ENCODE measurements at places on chromosomes 16 and 17.

GRCh38 chr16:25023556-25023955 lies 8.4 kb upstream of the ARHGAP17 start:
- DNase-seq: no peak

GRCh38 chr17:61267847-61268246 lies 131.8 kb upstream of the TBX2 start:
- no peak for DNase-seq

DNA sequence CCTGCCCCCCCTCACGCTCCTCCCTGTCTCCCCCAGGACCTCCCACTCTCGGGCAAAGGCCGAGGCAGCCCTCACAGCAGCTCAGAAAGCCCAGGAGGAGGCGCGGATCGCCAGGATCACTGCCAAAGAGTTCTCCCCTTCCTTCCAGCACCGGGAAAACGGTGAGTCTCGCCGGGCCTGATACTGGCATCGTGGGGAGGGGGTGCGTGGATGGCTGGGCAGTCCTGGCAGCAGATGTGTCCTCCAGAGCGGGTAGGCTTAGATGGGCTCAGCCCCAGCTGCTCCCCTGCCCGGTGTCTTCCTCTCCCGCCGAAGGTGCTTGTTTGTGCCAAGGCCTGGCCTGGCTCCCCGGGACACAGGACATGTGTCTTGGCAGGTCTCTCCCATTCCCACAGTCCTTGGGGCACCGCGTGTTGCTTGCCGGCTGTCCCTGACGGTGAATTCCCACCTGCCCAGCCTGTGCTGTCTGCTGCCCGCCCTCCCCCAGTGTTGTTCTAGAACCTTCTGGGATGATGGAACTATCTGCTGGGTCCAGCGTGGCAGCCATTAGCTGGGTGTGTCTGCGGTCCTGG lies 81.6 kb downstream of the KLHDC4 start:
- DNase-seq: no peak

DNA sequence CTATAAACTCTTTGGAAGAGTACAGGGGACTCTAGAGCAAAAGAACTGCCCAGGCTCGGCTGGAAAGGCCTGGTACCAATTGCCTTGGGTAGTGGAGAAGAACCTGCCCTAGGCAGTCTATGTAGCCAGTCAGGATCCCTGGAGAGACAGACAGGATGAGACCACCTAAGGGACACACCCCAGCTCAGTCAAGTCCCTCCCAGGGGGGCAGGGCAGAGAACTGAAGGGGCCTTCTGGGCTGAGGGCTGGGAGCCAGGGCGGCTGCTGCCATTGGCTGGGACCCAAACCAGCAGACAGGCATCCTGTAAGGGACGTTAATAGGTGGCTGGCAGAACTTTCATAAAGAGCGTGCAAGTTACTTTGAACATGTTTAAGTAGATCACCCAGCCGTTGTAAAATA lies 12.8 kb upstream of the SLC38A8 start:
- DNase-seq: no peak

- no peak for DNase-seq
Measured at GRCh38 chr16:29141586-29142324, 156.9 kb downstream of the LAT start.

DNA sequence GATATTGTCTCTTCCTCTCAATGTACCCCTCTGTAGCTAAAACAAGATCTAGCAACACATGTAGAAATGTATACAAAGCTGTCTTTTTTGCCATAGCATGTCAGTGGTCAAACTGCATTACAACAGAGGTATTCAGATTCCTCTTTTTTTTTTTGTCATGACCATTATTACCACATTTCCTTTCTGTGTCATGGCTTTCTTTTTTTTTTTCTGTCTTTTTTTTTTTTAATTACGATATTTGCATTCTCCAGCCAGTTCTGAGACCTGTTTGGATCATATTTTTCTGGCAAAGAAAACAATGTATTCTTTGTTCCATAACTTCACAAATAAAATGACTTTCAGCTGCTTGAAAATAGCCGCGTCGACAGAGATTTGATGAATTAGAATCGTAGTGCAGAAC lies 27.4 kb upstream of the CAPNS2 start:
- DNase-seq: no peak

DNA sequence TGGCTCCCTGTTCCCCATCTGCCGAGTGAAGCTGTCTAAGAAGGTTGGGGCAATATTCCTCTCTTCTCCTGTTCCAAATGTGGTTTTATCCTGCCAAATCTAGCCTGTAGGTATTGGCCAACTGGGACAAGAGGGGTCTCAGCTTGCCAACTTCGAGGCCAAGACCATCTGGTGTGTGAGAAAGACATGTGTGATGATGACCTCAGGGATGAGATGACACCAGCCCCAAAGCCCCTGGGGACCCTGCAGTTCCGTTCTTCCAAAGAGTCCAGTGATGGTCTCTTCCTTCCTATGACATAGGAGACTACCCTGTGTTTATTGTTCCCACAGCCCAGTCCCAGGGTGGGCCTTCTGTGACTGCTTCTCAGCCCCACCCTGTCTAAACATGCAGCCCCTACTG lies 34.8 kb upstream of the ADAMTS18 start:
- no peak for DNase-seq

DNA sequence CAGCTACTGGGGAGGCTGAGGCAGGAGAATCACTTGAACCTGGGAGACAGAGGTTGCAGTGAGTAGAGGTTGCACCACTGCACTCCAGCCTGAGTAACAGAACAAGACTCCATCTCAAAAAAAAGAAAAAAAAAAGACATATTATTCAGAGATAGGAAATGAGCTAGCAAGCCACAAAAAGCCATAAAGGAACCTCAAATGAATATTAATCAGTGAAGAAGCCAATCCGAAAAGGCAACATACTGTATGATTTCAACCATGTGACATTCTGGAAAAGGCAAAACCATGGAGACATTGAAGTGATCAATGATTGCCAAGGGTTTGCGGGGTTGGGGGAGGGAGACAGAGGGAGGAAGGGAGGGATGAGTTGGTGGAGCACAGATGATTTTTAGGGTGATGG lies 8.4 kb upstream of the EXOC7 start:
- DNase-seq: no peak

Data from T-helper 22 cell (primary cell).